A549 treated with RU486 at 1 μM for 4 hours (cell line): ENCODE measurements at places on chromosomes 4 and X. TPM values are rescaled to one million over a fixed set of nuclear protein-coding genes. Genes with fewer than 3 reads are reported as not detected.

The CXCL3 gene
- total RNA-seq = 5.6 to 7.7 TPM (median 6.2 TPM) in 5 replicates

The TSPAN5 gene
- 11.3 to 16.9 TPM (median 16.0 TPM) in 5 replicates for total RNA-seq

The SERTM2 gene
- total RNA-seq = not detected in 5 replicates

The RPS6KA3 gene
- 27.4 to 59.2 TPM (median 53.0 TPM) in 5 replicates for total RNA-seq

The ITIH6 gene
- total RNA-seq = not detected in 5 replicates
